ELR (cell line): ENCODE measurements at places on chromosomes 2 and 18.

- DNase-seq = no peak
Measured at GRCh38 chr2:108936076-108936864, 52.8 kb downstream of the EDAR start.

GRCh38 chr2:27792759-27793158 is 21.2 kb downstream of the MRPL33 start:
- peak; percentile 66 for DNase-seq

DNA sequence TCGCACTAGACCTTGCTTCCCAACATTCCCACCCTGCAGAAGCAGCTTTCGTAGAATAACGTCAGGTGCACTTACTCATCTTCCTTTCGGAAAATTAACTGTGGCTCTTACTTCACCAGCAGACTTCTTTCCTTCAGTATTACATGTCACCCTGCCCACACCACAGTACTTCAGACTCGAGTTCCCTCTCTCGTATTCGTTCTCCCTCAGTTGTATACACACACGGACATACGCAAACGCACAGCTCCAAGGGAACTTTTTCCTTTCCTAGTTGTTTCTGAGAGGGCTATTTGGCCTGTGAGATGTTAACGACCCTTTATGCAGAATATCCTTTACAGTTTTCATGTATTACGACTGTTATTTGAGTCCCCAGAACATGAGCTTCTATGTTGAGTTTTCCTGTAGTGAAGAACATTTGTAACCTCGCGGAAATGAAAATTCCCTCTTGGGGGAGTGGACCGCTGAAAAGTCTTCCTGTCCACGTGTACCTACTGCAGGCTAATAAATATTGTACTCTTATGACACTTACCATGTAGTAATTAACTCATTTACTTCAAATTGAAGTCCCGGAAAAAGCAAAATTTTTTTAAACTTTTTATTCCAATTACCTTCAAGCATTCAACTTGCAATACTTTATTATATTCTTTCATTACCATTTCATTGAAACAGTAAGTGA is 908 bp downstream of the ERLEC1 start:
- DNase-seq = peak; percentile 58

- DNase-seq = peak; percentile 8
Measured at GRCh38 chr18:67845035-67845434, 328.5 kb upstream of the DSEL start.

DNA sequence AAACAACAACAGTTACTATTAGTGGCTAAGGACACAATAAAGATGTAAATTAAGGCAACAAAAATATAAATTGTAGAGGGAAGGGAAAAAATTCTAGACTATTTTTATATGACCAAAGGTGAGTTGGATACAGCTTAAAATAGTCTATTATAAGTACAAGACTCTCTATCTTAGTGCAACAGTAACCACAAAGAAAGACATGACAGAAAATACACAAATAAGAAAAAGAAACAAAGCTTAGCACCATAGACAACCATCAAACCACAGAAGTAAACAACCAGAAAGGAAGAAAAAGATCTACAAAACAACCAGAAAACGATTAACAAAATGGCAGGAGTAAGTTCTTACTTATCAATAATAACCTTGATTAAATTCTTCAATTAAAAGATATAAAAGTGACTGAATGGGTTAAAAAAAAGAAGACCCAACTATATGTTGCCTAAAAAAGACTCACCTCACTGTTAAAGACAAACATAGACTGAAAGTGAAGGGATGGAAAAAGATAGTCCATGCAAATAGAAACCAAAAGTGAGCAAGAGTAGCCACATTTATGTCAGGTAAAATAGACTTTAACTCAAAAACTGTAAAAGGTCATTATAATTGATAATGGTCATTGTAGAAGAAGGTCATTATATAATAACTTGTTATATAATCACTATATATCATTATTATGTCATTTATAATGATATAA is 62.5 kb downstream of the USP40 start:
- no peak for DNase-seq

GRCh38 chr18:7601936-7602335 is 34.8 kb downstream of the PTPRM start:
- DNase-seq = no peak

DNA sequence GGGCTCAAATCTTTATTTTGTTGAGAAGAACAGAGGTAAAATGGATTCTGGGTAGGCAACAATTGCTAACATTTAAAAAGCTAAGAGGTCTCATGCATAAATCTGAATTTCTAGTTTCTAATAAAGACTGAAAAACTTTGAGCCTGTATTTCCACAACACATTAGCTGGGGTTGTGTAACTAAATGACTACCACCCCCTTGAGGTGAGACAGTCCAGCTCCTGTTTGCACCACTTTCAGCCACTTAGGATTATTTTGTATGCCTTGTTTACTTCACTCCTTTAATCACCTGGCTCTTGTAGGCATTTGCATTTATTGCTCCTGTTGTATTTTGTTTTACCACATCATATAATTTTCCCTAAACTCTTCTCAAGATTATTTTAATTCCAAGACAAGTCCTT is 376.6 kb downstream of the PTH2R start:
- no peak for DNase-seq

DNA sequence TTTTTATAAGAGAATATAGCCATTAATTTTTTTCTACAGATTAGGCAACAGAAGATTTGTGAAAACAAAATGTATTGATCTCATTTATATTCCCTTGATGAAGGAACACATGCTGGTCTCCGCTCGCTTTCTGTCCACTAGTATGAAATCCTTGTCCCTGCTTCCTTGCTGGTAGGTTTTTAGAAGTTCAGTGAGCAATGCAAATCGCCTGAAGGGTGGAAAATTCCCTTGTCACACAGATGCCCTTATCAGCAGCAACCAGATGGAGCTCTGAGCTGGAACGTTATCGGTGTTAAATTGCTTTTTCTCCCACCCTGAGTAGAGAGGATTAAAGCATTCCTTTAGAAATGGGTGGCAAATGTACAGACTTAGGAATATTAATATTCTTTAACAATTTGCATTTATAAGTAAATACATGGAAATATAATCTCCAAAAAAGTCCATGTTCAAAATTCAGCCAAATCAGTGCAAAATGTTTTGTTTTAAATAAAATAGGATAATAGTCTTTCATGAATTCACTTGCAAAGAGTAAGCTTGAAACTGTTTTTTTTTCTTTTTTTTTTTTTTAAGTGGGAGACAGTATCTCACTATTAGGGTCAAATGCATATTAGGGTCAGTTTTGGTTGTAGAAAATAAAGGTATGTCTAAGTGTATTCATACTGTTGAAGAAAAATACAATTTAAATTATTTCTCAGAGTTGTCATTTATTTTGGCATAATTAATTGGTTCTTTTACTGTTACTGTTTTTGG is 164.0 kb upstream of the MYO3B start:
- DNase-seq = no peak

- DNase-seq = no peak
Measured at GRCh38 chr2:241943209-241943850, 73.8 kb downstream of the RTP5 start.

- no peak for DNase-seq
Measured at GRCh38 chr18:78154853-78155252, 824.8 kb upstream of the SALL3 start.

DNA sequence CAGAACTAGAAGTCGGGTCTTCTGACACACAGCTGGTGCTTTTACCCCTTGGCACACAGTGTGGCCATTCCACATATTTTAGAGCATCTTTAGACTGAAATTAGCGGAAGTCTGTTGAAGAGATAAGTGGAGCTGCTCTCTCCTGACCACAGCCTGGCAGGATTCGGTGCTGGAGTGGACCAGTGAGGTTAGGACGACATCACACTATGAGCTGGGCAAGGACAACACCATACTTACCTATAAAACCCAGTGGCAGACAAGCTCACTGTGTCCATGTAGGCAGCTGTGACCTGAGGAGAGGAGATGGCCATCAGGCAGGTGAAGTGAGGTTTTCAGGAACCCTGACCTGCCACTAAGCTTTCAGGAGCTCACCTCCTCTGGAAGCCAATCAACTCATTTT is 70.1 kb downstream of the XDH start:
- no peak for DNase-seq

DNA sequence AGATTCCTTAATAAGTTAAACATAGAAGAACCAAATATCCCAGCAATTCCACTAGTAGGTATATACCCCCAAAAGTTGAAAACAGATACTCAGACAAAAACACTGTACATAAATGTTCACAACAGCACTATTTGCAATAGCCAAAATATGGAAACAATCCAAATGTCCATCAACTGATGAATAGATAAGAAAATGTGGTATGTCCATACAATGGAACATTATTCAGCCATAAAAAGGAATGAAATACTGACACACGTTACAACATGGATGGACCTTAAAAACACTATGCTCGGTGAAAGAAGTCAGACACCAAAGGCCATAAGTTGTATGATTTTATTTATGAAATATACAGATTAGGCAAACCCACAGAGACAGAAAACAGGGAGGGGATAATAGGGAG is 12.5 kb downstream of the TMEM178A start:
- no peak for DNase-seq

DNA sequence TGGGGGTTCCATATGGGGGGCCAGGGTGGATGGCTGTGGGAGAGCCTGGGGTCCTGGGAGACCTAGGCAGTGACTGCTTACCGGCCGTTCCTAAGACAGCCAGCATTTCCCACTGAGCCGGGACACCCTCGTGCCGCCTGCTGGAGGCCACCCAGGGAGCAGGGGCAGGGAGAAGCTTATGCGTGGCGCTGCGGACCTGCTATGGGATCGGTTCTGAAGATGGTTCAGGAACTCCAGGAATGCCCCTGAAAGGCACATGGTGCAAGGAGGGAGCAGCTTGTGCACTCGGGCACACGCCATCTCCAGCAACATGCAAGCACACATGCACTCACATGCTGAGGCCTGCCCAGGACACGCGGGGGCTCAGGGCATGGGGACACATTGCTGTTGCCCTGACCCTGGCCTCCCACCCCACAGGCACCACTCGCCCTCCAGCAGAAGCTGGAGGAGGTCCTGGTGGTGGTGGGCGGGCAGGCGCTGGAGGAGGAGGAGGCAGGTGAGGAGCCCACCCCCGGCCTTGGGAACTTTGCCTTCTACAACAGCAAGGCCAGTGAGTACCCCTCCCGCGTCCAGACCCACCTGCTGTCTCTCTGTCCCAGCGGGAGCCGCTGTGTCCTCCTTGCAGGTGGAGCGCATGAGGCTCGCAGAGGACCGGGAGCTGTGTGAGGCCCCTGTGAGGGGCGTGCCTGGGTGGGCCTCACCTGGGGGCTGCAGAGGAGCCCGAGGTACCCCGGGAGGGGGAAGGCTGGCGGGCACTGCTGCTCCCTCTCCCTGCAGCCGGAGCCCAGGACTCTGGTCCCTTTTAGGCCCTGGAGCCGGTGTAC is 4.1 kb downstream of the KLHL30 start:
- DNase-seq = no peak

- no peak for DNase-seq
Measured at GRCh38 chr18:34207344-34207851, 17.3 kb downstream of the NOL4 start.

- peak; percentile 63 for DNase-seq
Measured at GRCh38 chr18:61727241-61728193, 165.3 kb downstream of the RNF152 start.

GRCh38 chr18:5196253-5197031 is 615 bp downstream of the AKAIN1 start:
- no peak for DNase-seq

DNA sequence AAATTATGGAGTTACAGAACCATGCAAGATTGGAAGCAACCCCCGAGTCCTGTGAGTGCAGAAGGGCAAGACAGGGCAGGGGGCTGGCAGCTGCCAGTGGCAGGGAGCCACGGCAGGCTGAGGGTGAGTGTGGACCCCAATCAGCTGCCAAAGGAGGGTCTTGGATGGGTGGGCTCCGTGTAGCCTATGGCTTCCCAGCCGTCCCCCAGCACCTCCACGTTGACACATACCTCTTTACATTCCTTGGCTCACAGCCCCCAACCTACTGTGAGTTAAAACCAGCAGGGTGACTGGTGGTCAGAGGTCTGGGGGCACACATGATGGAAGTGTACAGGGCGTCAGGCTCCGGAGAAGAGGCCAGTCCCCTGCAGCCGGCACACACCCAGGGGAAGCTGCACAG is 60.9 kb upstream of the SALL3 start:
- DNase-seq = no peak

- DNase-seq = peak; percentile 97
Measured at GRCh38 chr18:63788447-63789096, 13.4 kb downstream of the SERPINB7 start.

- no peak for DNase-seq
Measured at GRCh38 chr2:27118525-27119329, at the start of gene CGREF1. Gene CGREF1 (minus strand): TSS chr2:27119128. CDS start chr2:27104366, 14,762 bp downstream.

- DNase-seq = no peak
Measured at GRCh38 chr2:73104933-73105332, 7.8 kb downstream of the RAB11FIP5 start.

DNA sequence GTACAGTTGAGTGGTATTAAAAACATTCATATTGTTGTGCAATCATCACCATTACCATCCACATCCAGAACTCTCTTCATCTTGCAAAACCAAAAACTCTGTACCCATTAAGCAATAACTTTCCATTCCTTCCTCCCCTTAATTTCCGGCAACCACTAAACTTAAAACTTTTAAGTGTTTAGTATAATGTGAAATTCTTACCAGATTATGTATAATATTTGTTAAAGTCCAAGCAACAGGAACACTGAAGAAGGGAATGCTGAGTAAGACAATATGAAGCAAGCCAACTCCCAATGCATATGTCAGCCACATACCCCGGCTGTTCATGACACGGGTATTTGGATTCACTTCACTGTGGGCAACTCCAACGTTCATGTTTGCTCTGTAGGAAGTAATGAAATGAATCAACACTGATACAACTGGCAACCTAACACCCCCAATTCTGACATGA is 1.9 kb downstream of the ORMDL1 start:
- DNase-seq = peak; percentile 20

DNA sequence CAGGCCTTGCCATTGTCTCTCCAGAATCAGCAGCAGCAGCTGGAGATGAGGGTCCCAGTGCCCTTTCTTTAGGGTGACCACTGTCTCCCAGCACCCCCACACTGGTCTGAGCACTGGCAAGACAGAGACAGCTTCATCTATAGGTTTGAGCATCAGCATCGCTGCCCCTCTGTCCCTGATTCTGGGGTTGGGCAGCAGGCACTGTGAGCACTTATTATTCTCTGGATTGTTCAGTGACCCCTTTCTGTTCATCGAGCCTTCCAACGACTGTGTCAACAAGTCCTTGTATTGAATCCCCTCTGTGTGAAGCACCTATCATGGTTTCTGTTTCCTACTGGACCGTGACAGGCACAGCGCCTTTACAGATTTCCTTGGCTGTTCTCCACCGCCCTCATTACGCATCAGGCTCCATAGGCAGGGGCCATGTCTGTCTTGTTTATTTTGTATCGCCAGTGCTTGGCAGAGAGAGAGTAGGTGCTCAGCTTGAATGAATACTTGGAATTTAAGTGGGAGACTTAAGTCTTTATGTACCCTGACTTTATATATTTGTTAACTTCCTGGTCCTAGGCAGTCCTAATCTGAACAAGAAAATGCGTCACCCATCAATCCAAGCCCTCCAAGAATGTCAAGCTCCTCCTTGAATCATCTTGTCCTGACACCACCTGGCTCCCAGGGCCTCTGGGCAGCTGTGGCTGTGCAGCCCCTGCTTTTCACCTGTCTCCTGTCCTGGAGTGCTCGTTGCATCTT is 11.4 kb downstream of the MALL start:
- DNase-seq = no peak
